Germinal center (tissue), 1 donor: ENCODE measurements at places on chromosomes 13 and 19.

DNA sequence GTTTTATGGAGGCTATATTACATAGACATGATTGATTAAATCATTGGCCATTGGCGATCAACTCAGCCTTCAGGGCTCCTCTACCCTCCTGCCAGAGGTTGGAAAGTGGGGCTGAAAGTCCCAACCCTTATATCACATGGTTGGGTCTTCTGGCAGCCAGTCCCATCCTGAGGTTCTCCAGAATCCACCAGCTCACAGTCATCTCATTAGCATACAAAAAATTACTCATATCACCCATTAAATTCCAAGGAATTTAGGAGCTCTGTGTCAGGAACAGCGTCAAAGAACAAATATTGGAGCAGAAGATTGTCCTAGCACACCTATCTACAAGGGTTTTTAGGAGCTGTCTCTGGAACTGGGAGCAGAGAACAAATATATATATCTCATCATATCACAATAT is 39.4 kb upstream of the FARP1 start:
- DNase-seq: no peak

- DNase-seq: no peak
These were observed 38.0 kb downstream of the NFIX start for GRCh38 chr19:13033244-13033643.

DNA sequence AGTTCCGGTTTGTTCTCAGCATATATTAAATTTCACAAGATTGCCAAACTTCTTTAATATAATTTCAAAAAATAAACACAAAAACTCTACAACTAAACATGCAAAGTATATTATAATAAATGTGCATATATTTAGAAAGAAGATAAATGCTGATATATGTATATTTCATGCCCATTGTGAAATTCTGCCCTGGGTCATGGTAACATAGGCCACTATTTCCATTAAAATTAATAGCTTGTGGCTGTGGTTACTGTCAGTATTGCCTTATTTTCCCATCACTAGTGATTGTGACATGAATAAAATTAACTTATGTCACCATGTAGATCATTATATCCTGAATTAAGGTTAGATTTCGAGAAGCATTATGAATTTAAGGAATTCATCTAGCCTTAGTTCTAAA is 410.9 kb downstream of the DACH1 start:
- DNase-seq: no peak

DNA sequence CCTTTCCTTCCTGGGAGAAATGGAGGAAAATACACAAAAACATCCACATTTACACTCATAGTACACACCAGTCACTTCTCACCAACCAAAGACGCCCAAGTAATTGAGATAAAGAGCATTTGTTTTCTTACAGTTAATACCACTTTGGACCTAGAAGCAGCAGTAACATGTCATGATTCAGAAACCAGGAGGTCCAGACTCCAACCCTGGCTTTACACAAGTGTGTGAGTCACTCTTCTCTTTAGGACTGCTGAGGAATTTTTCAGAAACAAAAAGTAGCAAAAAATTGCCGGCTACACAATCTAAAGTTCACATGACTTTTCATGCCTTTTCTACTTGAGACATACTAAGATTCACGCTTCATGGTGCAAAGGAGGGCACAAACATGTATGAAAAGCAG is 42.1 kb downstream of the TUBGCP3 start:
- DNase-seq: no peak
